Activated T-cell treated with anti-CD3 and anti-CD28 coated beads for 48 hours (primary cell): ENCODE measurements at places on chromosomes 3 and 15.

- no peak for DNase-seq
Observed at GRCh38 chr3:109330405-109330804, 6.9 kb downstream of the DPPA4 start.

- peak; percentile 29 for DNase-seq
Observed at GRCh38 chr3:126134219-126134975, 46.0 kb downstream of the ALDH1L1 start.

DNA sequence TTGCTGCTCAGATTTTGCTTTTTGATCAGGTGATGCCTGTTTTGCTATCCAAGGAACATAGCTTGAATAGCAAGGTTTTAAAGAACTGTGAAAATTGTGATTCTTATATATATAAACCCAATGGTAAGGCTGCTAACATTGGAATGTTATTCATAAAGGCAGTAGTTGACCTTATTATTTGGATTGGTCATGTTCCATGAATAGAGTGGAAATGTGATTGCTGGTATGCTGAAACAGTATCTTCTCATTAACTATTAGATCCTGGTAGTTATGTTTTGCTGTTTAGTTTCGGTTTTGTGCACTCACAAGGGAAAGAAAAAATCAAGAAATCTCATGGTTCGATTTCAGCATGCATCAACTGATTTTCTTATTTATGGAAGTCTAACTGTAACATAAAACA is 78.7 kb upstream of the NPHP3 start:
- DNase-seq, result no peak

- DNase-seq, result no peak
Observed at GRCh38 chr15:76309601-76310330, 1.5 kb downstream of the ETFA start.

DNA sequence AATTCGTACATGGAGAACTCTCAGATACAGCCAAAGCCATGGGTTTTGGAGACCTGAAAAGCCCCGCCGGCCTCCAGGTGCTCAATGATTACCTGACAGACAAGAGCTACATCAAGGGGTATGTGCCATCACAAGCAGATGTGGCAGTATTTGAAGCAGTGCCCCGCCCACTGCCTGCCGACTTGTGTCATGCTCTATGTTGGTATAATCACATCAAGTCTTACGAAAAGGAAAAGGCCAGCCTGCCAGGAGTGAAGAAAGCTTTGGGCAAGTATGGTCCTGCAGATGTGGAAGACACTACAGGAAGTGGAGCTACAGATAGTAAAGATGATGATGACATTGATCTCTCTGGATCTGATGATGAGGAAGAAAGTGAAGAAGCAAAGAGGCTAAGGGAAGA is 23.5 kb downstream of the MYO5A start:
- DNase-seq, result no peak
